ENCODE measurements at places on chromosomes 1 and 21.

- DNase-seq, result no peak
Measured at GRCh38 chr1:24351918-24352627, 32.9 kb downstream of the GRHL3 start.

DNA sequence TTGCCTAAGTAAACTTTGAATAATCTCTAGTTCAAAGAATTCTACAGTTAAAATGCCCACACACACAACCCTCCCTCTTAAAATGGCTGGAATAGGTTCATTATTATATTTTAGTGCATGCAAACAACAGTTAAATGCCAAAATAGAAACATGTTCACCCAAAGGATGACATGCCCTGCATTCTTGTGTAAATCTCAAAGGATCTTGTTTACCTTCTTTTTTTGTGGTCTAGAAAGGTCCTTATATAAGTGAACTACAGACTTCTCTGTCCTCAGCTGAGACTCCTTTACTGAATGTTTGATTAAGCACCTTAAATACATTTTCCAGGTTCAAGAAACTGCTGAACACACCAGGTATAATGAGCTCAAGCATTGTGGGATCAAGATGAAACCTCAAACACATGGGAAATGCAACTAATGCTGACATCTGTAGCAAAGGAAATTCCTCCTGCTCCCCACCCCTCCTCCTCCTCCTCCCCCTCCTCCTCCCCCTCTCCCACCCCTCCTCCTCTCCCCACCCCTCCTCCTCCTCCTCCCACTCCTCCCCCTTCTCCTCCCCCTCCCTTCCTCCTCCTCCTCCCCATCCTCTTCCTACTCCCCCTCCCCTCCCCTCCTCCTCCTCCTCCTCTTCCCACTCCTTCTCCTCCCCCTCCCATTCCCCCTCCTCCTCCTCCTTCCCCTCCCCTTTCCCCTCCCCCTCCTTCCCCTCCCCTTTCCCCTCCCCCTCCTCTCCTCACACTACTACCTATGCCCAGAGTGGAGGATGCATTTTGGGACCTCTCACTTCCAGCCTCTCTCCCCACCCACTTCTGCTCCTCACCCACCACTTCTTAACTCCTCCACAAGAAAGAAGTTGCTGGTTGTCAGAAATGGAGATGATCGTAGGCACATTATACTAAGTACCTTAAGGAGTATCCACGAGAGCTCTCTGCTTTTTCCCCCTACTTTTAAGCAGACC lies 233.9 kb downstream of the MRPL39 start:
- DNase-seq, result no peak

DNA sequence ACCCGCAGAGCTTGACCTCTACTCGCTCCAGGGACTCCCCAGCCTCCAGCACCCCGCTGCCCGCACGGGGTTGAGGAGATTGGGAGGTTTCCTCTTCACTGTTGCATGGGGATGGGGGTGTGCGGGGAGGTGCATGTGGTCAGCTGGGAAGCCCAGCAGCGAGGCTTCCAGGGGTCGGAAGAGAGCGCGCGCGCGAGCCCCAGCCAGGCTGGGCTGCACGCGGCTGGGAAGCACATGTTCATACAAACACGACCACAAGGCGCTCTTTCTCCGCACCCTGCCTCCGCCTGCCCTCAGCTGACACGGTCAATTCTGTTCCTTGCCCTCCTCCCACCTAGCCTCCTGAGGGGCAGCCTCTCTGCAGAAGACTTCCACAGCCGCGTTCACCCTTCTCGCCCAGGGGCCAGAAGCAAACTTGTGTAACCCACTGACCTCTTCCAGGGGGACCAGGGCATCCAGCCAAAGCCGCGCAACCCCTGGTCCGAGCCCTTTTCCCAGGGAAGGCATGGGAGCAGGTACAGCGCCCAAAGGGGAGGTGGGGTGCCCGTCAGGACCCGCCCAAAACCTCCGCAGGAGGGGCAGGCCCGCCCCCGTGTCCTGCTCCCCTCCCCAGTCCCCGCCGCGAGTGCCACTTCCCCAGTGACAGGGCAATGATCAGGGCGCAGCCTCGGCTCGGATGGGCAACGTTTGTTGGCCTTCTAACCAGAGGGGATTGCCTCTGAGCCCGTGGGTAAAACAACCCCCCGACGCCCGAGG lies 1.3 kb downstream of the COL24A1 start:
- no peak for DNase-seq

GRCh38 chr1:214843281-214843680 lies 239.3 kb upstream of the KCNK2 start:
- DNase-seq, result no peak

GRCh38 chr1:38139738-38140487 lies 93.3 kb upstream of the POU3F1 start:
- DNase-seq, result no peak

- DNase-seq, result no peak
Measured at GRCh38 chr1:244335456-244335855, 116.3 kb downstream of the ADSS2 start.

DNA sequence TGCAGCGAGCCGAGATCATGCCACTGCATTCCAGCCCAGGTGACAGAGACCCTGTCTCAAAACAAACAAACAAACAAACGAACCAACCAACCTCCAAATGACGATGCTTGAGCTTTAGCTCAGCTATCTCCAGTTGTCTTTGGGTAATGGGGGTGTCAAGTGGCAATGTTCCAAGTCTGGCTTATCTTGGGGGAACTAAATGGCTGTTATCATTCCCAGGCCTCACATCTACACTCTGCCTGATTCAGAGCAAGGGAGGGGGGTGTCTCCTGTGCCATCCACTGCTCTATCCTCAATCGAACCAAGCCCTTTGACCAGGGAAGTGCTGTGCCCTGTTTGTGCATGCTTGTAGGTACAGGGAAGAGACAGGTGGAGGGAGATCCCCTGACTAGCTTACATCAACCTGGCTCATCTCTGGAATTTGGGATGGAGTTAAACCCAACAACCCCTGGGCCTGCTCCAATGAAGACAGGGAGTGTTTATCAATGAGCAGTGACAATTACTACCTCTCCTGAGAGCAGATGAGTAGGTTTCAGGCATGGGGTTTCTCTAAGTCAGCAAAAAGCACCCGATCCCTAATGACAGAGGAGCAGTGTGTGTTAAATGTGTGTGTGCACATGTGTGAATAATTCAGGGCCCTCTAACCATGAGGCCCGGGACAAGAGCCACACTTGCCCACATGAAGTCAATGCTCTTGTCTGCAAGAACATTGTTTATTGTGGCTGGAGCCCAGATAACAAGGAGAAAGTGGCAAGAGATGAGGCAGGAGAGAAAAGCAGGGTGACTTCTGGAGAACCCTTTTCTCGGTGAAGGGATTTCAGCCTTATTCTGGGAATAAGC lies 20.3 kb upstream of the IL6R start:
- no peak for DNase-seq

GRCh38 chr1:40877698-40878097 lies 15.5 kb upstream of the CITED4 start:
- no peak for DNase-seq

DNA sequence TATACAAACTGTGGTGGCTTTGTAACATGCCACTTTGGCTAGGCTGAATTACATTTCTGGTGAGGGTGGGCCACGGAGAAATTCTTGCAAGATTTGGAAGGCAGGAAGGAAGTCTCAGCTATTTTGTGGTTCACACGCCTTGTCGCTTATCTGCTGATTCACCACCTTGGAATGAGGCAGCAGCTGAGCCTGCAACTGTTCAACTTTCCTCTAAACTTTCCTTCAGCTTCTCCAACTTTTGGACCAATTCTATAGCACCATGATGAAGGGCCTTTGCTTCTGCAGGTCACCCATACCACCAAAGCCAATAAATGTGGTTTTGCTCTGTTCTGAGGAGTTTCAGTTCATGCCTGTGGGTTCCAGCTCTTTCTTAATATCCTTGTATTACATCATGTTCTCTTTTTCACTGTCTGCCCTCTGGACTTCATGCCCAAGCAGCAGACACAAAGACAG lies 337.6 kb upstream of the SNX7 start:
- DNase-seq, result no peak

GRCh38 chr1:70497152-70497551 lies 86.1 kb downstream of the CTH start:
- DNase-seq, result no peak

GRCh38 chr1:2290171-2290578 lies 62.1 kb downstream of the SKI start:
- no peak for DNase-seq

DNA sequence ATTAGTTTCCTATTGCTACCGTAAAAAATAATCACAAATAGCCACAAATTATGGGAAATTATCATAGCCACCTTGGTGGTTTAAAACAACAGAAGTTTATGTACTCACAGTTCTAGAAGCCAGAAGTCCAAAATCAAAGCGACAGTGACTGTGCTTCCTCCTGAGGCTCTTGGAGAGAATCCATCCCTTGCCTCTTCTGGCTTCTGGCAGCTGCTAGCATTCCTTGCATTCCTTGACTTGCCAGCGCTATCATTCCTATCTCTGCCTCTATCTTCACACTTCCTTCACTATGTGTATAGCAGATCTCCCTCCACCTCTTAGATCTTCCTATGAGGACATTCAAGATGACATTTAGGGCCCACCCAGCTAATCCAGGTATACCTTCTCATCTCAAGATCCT lies 180.1 kb upstream of the USP25 start:
- no peak for DNase-seq

DNA sequence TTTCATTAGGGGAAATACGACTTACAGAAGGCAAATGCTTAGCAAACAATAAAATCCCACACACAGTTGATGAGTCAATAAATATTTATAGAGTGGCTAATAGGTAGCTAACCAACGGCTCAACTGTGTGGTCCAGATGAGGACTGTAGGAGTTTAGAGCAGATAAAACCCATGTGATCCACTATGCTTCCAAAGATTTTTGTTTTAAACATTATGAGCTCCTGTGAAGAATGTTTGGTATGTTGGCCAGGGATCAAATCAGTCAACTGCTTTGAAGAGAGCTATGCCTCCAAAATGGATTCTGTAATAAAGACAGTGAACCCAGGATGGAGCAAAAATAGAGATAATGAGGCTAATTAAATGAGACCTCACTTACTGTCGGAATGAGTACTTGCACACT lies 72.3 kb upstream of the COL11A1 start:
- no peak for DNase-seq

DNA sequence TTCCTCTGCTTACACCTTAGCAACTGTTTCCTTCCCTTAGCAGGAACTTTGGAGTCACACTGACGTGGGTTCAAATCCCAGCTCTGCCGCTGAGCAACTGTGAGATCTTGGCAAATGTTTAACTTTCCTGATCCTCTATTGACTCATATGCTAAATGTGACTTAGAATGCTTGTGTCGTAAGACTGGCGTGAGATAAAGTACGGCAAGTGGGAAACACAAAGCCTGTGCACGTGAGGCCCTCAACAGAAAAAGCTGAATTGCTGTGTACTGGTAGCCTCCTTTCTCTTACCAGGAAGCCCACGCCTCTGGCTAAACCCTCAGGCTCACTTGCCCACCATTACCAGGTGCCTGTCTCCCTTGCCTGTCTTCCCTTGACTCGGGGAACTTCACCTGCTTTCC lies 135.4 kb upstream of the TNR start:
- no peak for DNase-seq

GRCh38 chr1:59468828-59469428 lies 172.0 kb downstream of the FGGY start:
- DNase-seq, result no peak

DNA sequence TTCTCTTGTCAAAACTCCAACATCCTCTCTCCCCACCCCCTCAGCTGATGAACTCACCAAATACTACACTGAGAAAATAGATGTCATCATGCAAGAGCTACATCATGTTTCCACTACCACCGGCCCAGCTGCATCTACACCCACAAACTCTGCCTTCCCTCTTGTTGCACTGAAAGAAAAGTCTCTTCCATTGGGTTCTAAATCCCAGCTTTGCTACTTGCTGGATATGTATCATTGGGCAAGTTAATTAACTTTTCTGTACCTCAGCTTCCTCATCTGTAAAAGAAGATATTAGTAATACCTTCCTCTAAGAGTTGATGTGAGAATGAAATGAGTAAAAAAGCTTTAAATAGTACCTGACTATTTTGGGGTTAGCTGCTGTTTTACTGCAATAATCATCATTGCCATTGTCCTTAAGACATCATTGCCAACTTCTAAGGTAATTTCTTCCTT lies 108.6 kb downstream of the OLFML2B start:
- peak; percentile 15 for DNase-seq

GRCh38 chr1:74193908-74194307 lies 4.1 kb downstream of the LRRIQ3 start:
- no peak for DNase-seq

DNA sequence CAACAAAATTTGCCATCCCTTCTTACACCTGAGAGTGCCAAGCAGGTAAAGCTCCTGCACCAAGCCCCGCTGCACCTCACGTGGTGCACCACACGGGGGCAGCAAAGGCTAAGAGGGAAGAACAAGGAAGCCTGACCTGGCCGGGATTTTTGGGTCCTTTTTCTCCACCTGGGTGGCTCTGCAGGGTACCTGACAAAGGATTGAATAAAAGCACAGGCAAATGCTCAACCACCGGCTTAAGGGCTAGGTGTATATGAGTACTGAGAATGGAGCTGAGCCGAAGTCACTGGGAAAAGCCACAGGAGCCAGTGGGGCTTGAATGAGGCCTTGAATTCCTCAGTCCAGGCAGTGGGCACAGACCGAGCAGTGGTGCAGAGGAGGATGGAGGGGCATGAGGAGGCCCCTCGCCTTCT lies 36.4 kb downstream of the ZNF697 start:
- DNase-seq, result peak; percentile 47

DNA sequence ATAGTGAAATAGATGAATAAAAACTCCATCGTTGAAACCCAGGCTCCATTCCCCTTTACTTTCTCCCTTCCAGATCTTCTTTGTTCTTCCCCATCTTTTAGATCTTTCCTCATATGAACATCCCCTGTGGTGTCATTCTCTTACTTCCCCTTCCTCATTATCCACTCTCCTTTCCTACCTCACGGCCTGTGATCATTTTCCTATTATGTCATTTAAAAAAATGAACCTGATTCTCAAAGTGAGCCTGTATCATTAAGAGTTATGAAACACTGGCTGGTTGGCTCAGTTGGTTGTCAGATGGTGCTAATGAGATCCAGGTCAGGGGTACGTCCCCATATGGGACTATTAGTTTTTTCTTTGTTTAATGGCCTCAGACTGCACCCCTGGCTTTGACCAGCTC lies 38.3 kb downstream of the TCEANC2 start:
- no peak for DNase-seq

DNA sequence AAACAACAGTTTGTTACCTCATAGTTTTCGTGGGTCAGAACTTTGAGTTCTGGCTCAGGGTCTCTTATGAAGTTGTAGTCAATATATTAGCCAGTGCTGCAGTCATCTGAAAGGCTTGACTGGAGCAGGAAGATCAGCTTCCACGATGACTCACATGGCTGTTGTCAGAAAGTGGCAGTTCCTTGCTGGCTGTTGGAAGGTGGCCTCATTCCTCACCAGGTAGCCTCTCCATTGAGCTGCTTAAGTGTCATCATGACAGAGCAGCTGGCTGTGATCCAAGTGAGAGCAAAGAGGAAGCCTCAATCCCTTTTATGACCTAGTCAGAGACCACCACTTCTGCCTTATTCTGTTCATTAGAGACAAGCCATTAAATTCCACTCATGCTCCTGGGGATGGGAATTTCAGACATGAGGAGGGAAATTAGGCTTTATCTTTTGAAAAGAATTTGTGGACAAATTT lies 5.6 kb downstream of the OSBPL9 start:
- DNase-seq, result no peak
